ENCODE measurements at places on chromosomes 6 and 20.

- DNase-seq = no peak
These were observed 21.6 kb upstream of the RAET1L start for GRCh38 chr6:150046943-150047342.

GRCh38 chr20:573414-574296 lies 30.1 kb upstream of the CSNK2A1 start:
- DNase-seq = no peak

DNA sequence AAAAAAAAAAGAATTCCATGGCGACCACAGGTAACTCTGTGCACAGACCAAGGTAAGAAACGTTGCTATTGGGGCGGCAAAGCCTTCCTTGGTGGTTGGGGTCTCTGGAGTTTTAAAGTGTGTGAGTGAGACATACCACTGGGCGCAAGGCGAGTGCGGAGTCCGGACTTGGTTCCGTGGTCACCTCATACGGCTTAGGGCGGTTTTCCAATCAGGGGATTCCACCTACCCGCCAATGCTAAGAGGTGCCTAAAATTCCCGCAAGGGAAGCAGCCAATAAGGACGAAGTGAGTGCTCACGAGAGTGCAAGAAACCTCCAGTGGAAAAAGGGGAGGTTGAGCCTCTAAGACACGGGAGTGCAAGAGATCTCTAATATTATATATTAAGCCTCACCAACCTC lies 68.6 kb upstream of the PRSS16 start:
- no peak for DNase-seq

- no peak for DNase-seq
These were observed 36.0 kb downstream of the YTHDF1 start for GRCh38 chr20:63179687-63180568.

DNA sequence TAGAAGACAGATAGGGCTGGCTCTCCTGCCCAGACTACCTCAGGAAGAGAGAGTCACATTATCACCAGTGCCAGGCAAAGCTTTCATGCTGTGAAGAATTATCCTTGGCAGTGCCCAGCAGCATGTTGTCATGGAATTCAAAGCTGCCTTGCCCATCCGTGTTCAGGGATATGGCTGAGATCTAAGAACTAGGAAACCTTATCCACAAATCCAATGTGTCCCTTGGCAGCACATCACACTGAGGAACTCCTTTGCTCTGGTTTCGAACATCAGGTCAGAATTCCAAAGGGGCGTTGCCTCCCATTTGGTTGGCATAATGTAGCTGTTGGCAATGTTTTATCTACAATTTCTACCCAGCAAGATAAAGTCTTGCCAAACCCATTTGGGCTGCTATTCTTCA lies 52.7 kb downstream of the ADGRF1 start:
- DNase-seq = no peak

GRCh38 chr6:31587791-31588777 lies 2.0 kb downstream of the LST1 start:
- no peak for DNase-seq

- DNase-seq = no peak
These were observed 180.5 kb downstream of the TRIM27 start for GRCh38 chr6:28743271-28743789.

- DNase-seq = no peak
These were observed 136.1 kb upstream of the SUPT3H start for GRCh38 chr6:45513843-45514242.

DNA sequence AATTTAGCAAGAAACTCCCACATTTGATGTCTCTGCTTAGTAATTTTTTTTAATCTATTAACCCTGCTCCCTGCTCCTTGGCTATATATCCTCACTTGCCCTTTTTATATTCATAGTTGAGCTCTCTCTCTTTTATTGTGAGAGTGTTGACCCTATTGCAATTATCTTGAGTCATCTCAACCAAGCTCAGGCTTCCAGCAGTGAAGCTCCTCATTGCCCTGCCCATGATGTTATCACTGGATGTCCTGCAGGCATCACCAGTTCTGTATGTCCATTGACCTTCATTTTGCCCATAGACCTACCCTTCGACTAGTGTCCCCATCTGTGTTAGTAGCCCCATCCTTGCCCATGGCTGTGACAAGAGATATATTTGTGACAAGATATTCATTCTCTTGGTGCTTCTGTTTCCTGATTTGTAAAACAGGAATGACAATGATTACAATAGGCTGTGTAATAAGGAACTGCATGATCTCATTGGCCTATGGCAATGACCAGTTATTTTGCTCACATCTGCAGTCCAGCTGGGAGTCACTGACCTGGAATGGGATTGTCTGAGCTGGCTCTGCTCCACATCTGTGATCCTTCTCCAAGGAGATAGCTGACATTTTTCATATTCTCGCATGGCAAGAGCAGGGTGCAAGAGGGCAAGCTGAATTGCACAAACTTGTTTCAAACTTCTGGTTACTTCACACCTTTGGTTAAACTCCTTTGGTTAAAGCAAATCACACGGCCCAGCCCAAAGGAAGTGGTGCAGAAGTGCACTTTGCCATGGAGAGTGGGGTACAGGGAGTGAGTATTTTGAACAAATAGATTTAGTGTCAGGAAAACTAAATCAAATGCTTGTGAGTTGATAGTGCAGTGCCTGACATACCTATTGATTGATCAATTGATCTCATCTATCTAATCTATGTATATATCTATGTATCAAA lies 47.7 kb upstream of the CST5 start:
- DNase-seq = no peak

All from T-helper 17 cell (primary cell).